SIG-M5 (cell line): ENCODE measurements at places on chromosomes 2 and 18.

GRCh38 chr2:101120124-101120996, 30.8 kb downstream of the TBC1D8 start:
- no peak for DNase-seq

DNA sequence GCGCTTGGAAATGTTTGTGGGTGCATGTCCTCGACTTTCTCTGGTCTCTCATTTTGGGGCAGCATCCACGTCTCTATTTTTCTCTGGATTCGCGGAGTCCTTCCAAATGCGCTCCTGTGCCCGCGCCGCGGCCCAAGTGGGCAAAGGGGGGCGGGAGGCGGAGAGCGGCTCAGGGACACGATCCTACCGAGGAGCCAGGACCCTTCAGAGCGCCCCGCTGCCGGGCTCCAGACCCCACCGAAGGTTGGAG, 990 bp downstream of the EPAS1 start:
- no peak for DNase-seq

- DNase-seq, result no peak
These were observed 35.9 kb upstream of the POMC start for GRCh38 chr2:25204190-25204838.

GRCh38 chr2:129233751-129234406, 745.6 kb upstream of the RAB6C start:
- no peak for DNase-seq

DNA sequence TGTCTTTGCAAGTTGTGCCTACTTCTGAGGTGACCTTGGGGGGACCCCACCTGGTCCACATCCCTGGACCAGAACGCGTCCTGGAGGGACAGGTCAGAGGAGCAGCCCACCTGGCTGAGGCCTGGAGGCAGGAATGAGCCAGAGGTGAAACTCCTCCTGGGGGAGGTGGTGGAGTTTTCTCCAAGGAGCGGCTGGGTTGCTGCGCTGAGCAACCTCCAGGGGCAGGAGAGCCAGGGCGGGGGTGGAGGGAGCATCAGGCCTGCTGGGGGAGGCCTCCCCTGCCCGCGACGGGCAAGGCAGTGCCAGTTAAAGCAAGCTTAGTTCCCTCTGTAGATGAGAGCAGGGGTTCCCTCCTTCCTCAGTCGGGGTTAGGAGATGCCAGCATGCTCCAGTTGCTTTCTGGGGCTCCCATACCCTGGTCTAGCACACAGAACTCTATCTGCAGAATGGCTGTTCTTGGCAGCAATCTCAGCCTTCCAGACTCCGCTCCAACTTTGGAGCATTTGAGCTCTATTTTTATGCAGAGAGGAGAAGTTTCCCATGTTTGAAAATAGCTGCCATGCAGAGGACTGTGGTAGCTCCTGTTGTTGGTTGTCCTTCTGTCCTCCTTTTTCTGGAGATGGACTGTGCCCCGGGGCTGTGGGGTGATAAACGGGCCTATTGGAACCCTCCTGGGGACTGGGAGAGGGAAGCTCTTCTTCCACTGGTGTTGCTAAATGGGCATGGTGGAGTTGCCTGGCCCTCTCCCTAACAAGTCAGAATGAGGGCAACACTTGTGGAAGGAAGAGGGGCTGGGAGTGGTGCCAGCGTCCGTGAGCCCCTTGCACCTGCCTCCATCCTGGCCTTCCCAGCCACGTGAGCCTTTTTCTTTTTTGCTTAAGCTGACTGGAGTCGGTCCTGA, 39.1 kb downstream of the B3GNT2 start:
- DNase-seq, result no peak

GRCh38 chr2:241130316-241130715, 19.0 kb downstream of the PASK start:
- DNase-seq, result no peak

GRCh38 chr2:65421432-65421748, 11.0 kb downstream of the SPRED2 start:
- no peak for DNase-seq

GRCh38 chr2:141611981-141612380, 518.8 kb downstream of the LRP1B start:
- no peak for DNase-seq

DNA sequence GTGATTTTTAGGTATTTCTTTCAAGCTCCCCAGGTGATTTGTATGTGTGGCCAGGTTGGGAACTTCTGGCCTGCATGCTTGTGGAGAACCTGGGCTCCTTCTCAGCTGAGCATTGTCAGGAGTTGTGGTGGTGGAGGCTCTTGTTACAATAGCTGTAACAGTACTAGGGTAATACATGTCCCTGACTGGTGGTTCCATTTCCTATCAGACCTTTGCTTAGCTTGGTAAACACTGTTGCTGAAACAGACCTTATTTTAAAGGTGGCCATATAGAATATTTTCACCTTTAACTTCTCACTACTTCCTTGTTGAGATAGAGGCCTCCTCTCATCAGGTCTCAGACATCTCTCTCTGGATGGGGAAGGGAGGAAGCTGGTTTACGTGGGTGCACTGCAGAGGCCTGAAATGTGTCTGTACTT, 79.2 kb downstream of the SETBP1 start:
- DNase-seq, result no peak

- DNase-seq, result no peak
These were observed 10.0 kb downstream of the KCNH7 start for GRCh38 chr2:162828545-162828944.
